ENCODE measurements at places on chromosomes 13 and 19.

DNA sequence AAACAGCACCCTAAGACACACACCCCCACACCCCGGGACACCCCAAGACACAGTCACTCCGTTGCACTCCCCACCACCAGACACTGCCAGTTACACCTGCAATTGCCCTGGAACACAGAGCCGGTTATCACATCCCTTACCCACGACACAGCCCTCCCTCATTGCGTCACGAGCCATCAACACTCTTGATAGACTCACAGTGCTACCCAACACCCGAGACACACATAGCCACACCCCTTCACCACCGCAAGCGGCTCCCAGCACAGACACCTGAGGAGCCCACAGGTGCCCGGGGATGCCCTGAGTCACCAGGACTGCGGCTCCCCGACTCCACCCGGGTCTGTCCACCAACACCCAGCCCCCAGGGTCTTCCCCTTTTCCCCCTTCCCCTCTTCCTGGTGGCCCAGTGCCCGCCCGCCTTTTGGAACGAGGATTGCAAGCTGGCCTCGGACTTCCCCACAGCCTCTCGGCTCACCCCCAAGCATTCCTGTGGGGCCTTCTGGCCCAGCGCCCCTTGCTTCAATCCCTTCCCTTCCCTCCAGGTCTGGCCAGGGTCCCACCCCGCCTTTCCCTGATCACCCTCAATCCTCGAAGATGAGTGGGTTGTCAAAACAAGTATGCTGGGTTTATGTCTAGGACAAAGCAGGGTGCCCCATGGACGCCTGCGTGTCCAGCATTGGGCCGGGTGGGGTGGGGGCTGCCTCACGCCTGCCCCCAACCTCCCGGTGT lies 1.7 kb upstream of the PTGER1 start:
- peak; percentile 86 for DNase-seq

DNA sequence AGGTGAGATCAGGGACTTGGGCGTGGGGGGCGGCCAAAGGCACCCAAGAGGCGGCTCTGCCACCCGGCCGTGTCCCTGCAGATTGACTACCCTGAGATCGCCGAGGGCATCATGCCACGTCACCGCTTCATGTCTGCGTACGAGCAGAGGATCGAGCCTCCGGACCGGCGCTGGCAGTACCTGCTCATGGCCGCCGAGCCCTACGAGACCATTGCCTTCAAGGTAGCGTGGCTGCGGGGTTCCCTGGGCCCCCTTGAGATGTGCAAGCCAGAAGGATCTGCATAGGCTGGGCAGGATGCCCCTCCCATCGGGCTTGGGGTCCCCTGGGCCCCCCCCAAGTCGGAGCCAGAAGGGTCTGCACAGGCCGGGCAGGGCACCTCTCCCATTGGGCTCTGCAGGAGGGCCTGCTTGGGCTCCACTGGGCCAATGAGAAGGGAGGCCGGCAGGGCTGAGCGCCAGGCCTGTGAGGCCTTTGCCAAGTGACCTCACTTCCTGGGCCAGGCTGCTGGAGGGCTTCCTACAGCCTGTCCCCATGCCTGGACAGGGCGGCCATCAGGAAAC lies 2.2 kb upstream of the AMH start:
- peak; percentile 62 for DNase-seq

DNA sequence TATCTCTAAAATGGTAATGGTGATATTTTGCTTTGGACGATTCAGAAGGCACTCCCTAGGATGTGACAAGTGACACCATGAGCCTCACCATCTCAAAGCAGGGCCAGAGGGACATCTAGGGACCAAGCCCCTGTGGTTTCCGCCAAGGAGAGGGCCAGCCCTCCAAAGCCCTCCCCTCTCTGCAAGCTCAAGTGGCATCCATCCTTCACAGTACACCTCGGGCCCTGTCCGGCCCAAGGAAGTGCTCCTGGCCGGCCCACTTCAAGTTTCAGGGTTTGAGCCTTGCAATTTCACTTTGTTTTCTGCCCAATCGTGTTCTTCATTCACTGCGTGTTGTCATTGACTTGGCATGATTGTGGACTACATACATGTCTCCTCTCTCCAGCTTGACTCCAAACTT lies 82.5 kb downstream of the TSHZ3 start:
- DNase-seq: no peak

GRCh38 chr13:79483086-79483706 lies 2.2 kb downstream of the NDFIP2 start:
- peak; percentile 56 for DNase-seq

DNA sequence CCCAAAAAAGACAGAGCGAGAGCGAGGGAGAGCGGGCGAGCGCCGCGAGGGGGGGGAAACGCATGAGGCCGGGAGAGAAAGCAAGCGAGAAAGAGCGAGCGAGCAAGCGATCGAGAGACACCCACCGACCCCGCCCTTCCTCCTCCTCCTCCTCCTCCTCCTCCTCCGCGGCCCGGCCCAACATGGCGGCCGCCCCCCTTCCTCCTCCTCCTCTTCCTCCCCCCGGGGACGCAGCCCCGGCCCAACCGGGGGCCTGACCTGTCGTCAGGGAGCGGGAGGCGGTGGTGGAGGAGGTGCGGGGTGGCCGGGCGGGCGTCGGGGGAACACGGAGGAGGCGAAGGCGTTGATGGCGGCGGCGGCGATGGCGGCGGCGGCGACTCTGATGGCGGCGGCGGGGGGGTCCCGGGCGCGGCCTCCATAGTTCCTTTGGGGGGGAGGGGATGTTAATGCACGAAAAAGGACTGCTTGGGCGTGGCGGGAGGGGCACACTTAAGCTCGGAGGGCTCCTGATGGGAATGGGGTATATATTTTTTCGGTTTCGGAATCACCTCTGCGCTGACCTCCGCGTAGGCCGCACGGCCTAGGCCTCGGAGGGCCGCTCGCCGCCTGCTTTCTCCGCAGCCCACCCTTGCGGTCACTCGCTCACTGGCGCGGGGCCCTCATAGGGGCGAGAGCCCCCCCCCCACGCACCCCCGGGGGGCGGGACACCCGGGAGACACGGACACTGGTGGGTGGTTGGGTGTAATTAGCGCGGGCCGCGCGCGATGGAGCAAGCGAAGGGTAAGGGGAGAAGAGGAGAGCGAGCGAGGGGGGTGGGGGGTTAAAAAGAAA lies 1.2 kb downstream of the ZC3H4 start:
- DNase-seq: peak; percentile 78

GRCh38 chr13:20547479-20547908 lies 19.5 kb upstream of the IFT88 start:
- no peak for DNase-seq

DNA sequence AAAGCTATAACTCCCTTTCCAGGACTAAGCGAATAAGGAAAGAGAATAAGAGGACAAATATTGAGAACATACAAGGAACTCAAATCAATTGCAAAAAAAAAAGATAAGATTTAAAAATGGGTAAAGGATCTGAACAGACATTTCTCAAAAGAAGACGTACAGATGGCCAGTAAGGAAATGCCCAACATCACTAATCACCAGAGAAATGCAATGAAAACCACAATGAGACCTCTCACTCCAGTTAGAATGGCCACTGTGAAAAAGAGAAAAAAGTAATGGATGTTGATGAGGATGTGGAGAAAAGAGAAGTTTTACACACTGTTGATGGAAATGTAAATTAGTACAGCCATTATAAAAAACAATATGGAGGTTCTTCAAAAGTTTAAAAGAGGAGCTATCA lies 63.8 kb downstream of the VWA8 start:
- DNase-seq: no peak

GRCh38 chr13:64283926-64284325 lies 2868.3 kb upstream of the PCDH20 start:
- DNase-seq: no peak

GRCh38 chr19:1867349-1867724 lies 4.0 kb upstream of the KLF16 start:
- no peak for DNase-seq

- no peak for DNase-seq
These were observed 55.4 kb upstream of the ATP12A start for GRCh38 chr13:24624801-24625231.

GRCh38 chr13:23288564-23288963 lies 107.8 kb downstream of the SGCG start:
- DNase-seq: no peak

DNA sequence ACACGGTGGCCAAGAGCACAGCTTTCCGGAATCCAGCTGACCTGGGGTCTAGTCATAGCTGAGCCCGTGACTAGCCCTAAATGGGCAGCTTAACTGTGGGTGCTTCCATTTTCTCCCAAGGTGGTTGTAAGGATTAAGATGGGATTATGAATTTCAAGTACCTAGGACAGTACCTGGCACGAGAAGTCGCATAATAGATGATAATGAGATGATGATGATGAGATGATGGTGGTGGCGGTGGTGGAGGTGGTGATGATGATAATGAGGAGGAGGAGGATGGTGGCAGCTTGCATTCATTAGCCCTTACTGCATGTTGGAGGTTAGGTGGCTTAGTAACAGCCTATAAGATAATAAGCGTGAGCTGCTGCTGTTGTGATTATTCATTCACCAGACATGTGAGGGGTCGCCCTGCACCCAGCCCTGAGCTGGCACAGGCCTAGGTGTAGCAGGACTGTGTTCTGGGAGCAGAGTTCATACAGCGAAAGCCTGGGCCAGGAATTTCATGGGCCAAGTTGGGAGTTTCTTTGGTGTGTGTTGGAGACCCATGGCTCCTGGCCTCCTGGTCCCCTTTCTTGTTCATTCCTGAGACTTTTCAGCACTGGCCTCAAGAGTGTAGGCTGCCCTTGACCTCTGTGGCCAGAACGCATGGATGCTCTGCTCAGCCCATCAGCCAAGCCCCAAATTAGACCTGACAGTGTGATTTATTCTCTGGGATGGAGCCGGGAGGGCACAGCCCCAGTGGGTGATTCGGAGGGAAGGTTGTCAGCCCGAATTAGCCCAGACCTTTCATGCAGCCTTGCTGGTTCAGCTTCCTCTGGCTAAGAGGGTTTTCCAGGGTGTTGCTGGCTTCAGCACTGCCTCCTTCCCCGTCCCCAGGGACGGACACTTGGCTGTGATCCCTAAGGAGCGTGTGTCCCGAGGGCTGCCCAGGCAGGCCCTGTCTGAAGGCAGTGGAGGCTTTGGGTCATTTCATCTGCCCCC lies 128.8 kb downstream of the SIPA1L3 start:
- DNase-seq: peak; percentile 65

DNA sequence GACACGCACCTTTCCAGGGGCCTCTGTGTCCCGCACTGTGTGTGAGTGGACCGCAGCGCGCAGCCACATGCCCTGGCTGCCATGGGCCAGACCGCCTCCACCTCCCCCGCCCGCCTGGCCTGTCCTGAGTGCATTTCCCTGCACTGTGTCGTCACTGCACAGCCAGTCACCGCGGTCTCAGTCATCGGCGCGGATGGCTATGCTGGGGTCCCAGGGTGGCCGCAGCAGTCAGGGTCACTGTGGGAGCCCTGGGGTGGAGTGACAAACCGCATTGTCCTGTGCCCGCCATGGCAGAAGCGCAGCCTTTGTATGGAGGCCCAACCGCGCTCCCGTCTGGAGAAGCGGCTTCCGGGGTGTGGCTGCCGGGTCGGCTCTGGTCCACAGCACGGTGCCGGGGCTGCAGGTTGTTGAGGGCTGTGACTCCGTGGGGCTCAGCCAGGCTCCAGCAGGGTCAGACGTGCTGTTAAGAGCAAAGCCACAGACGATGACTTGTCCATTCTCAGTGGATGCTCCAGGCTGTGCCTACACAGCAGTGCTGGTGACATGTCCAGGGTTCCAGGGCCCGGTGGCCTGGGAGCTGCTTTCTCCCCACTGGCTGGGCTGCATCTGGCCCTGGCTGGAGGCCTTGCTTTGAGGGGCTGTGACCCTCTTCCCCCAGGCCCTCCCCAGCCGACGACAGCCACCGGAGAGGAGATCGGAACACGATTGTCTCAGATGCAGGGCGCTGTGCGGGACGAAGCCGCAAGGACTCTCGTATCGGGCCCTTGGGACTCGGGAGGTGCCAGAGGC lies 6.3 kb upstream of the NDUFS7 start:
- no peak for DNase-seq

- peak; percentile 4 for DNase-seq
These were observed 2.8 kb downstream of the UBA2 start for GRCh38 chr19:34430738-34431625.

GRCh38 chr19:10321874-10322835 lies 6.3 kb upstream of the FDX2 start:
- DNase-seq: no peak

- DNase-seq: no peak
These were observed 22.6 kb upstream of the TINCR start for GRCh38 chr19:5590151-5590864.

GRCh38 chr13:52929846-52930245 lies 81.4 kb upstream of the PCDH8 start:
- no peak for DNase-seq

- no peak for DNase-seq
These were observed 919 bp downstream of the GTF3A start for GRCh38 chr13:27425158-27425917.

DNA sequence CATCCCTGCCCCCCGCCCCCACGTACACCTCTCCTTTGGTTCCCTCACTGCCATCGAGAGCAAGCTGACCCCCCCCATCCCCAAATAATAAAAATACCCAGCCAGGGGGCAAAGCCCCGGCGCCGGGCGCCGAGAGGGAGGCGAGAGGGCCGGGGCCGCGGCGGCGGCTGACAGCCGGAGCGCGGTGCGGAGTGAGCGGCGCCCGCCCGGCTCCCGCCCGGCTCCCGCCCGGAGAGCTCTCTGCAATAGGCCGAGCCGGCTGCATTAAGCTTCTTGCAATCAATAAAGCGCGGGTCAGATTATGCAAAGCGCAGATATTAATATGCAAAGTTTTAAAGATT lies 40.9 kb downstream of the DEDD2 start:
- no peak for DNase-seq

GRCh38 chr19:3725121-3725520 lies 16.9 kb downstream of the TJP3 start:
- DNase-seq: no peak

DNA sequence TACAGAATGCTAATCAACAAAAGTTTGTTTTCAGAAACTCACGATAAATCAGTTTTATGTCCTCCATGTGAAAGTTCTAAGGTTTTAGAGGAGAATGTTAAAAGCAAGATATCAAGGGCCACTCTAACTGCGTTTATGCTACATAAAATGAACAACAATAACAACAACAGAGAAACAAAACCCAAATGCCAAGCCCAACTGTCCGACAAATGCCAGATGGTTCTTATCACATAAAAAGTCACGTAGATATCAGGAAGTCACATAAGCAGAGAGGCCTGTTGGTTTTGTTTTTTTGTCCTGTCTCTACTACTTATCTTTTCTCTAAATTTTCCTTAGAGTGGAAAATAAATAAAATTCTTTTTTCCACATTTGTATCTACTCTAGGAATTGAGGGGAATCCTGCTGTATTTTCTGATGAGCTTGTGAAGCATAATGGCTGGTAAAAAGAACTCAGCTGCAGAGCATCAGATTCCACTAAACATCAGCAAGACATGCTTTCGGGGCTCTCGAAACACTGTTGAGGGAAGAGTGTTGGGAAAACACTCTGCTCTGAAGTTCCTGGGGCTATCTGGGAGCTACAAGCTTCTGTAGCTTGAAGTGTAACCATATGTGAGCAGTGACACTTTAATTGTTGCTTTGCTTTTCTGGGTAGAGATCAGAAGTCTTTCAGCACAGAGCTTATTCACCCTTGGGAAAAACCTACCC lies 110.1 kb downstream of the SLAIN1 start:
- no peak for DNase-seq

DNA sequence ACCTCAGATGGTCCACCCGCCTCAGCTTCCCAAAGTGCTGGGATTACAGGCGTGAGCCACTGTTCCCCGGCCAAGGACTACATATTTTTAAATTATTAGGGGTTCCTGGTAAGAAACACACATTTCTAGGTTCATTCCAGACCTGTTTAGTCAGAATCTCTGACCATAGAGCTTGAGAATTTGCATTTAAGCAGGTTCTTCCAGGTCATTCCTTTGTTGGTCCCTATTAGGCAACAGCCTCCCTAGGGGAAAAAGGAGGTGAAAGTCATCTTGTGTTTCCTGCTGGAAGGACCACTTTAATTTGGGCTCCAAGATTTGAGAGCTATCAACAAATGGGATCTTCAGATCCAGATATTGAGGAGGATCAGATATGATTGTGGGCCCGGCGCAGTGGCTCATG lies 16.3 kb downstream of the S1PR2 start:
- peak; percentile 49 for DNase-seq
